Hippocampal formation (tissue), 2 donors: ENCODE measurements at places on chromosomes 7 and 10.

DNA sequence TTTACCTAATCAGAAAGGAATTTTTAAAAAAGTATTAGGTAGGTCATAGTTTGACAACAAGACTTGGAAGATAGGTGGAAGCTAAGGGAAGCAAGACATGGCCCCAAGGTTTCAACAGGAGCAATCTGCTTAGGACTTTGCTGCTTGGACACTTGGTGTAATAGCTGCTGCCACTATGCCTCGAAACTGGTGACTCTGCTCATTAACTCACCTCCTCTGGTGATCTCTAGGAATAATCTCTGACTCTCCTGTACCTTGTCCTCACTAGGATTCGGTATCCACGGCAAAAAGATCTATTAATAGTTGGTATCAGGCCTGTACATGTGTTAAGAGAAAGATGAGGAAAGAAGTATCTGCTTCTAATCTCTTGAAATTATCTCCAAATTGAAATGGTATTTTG, 53.1 kb downstream of the PTEN start:
- no peak for DNase-seq

DNA sequence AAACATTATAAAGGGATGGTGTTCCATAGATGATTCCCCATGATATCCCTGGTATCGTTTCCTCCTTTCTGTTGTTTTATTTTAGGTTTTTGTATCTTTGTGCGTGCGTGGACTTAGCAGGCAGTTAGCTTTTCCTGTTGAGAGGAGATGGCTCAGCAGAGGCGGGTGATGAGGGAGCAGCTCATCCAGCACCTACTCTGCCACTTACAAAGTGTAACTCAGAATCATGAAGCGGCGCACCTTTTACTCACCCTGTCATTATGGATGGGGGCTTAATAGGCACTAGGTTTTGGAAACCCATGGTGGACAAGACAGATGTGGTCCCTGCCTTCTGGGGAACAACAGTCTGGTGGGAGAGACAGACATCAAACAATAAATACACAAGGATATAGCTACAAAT, 17.1 kb downstream of the FAM241B start:
- no peak for DNase-seq

DNA sequence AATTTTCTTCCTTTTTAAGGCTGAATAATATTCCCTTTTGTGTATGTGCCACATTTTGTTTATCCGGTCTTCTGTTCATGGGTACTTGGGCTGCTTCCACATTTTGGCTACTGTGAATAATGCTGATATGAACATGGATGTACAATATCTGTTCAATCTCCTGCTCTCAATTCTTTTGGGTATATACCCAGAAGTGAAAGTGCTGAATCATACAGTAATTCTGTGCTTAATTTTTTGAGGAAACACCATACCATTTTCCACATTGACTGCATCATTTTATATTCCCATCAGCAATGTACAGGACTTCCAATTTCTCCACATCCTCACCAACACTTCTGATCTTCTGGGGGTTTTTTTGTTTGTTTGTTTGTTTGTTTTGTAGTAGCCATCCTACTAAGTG, 135.0 kb upstream of the INHBA start:
- DNase-seq: no peak

- no peak for DNase-seq
Measured at GRCh38 chr7:148783801-148784527, 85.3 kb downstream of the CUL1 start.

GRCh38 chr10:97611473-97611872, 21.8 kb downstream of the MORN4 start:
- DNase-seq: no peak

GRCh38 chr10:30963992-30964930, 67.4 kb downstream of the ZNF438 start:
- no peak for DNase-seq
